ENCODE measurements at places on chromosomes 7 and 10.

GRCh38 chr10:77533146-77533886 lies 104.3 kb downstream of the KCNMA1 start:
- DNase-seq: no peak

DNA sequence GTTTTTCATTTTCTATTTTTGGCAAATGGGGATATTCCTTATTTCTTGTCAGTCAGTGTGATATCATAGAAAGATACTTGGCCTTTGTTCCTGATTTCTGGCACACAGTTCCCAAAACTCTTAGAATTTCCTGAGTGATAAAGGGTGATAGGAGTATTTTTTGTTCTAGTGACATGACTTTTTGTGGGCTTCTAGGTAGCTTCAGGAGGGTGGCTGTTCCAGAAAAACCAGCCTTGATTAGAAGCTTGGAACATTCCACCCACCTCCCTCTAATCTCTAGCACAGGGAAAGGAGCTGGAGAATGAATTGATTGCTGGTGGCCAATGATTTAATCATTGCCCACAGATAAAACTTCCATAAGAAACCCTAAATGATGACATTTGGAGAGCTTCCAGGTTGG lies 17.2 kb upstream of the BPGM start:
- DNase-seq: no peak

DNA sequence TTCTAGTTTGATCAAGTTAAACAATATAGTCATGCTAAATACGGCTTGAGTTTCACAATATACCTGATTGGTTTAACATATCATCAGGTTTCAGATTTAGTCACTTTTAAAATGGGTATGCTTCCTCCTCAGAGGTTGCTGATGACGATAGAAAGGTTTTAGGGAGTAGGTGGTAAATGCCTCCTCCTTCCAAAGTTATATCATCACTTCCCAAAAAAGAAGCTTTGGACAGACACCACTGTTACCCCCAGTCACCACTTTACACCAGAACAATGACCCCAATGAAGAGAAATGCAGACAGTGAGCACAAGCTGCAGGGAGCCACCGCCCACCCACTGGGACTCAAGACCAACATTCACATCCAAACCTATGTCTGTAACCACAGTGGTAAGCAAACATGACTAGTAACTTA lies 244.6 kb downstream of the SORCS1 start:
- DNase-seq: no peak

DNA sequence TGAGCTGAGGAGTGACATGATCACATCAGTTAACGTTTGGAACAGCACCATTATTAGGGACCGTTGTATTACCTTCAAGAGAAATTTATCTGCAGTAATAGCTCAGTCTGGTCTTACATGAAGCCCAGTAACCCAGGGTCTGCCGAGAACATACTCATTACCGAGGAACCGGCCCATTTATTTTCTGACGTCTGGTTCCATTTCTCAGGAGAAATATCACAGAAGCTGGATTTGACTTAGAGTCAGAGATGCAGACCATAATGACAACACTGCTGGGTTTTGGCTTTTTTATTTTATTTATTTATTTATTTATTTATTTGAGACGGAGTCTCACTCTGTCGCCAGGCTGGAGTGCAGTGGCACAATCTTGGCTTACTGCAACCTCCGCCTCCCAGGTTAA lies 163.1 kb downstream of the CCDC3 start:
- no peak for DNase-seq

- DNase-seq: no peak
Measured at GRCh38 chr7:146961617-146962016, 845.0 kb downstream of the CNTNAP2 start.

DNA sequence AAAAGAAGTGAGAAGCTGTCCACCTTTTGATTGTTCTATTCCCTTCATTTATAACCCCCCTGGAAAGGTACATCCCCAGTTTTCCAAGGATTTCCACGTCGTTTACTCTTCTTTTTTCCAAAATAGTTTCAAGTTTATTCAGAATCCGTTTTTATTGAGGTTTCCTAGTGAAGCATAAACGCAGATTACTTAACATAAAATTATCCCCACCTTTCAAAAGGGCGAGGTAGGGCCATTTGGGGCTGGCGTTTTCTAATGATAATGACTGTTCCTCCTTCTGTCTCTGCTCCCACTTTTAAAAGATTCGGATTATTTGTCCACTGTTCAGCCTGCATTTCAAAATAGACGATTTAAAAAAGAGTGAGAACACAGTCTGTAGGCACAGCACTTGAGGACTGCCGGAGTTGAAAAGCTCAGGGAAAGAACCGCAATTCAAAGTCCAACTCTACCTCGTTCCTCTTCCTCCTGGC lies 165.2 kb upstream of the PPP1R3A start:
- DNase-seq: no peak

DNA sequence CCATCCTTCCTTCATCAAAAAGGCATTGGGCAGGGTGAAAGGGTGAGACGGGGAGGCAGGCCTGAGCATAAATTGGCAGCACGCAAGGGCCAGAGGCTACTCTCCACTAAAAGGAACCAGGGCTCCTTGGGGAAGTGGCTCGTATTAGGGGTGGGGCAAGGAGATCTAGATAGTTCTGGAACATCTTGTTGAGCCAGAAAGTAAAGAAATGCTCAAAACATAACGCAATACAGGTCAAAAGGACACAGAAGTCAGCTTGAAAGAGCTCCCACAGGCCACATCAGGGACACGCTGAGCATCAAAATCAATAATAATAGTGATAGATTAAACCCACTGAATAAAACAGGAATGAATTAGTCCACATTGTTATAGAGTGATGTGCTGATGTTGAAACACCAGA lies 203.1 kb downstream of the ELMO1 start:
- DNase-seq: no peak

GRCh38 chr7:47818796-47819606 lies 129.3 kb downstream of the PKD1L1 start:
- no peak for DNase-seq

GRCh38 chr10:73585327-73585726 lies 5.8 kb downstream of the USP54 start:
- DNase-seq: no peak

GRCh38 chr7:93558705-93559614 lies 15.6 kb downstream of the CALCR start:
- DNase-seq: no peak
